ENCODE measurements at places on chromosomes 4 and X. TPM values are rescaled to one million over a fixed set of nuclear protein-coding genes. Genes with fewer than 3 reads are reported as not detected.

Gene TRAM1L1
- 3.3 TPM for total RNA-seq

Gene ARAP2
- 1.3 TPM for total RNA-seq

Gene CCDC149
- 2.2 TPM for total RNA-seq

Gene SERTM2
- total RNA-seq: not detected

Gene PSMD10
- total RNA-seq: 133 TPM

DNA sequence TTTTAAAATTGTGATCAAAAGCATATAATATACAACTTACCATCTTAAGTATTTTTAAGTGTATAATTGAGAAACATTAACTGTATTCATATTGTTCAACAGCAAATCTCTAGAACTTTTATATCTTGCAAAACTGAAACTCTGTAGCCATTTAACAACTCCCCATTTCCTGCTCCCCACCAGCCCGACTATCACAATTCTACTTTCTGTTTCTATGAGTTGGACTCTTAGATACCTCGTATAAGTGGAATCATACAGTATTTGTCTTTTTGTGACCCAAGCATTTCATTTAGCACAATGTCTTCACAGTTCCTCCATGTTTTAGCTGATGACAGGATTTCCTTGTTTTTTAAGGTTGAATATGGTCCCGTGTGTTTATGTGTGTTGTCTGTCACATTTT lies 106.0 kb downstream of the LRBA start:
- no peak for DNase-seq

- DNase-seq: no peak
These were observed 65.7 kb upstream of the CAMK2D start for GRCh38 chr4:113827285-113827684.

GRCh38 chrX:145631461-145631951 lies 186.1 kb upstream of the SLITRK2 start:
- no peak for DNase-seq

GRCh38 chr4:105994061-105994460 lies 98.8 kb downstream of the NPNT start:
- DNase-seq: no peak

DNA sequence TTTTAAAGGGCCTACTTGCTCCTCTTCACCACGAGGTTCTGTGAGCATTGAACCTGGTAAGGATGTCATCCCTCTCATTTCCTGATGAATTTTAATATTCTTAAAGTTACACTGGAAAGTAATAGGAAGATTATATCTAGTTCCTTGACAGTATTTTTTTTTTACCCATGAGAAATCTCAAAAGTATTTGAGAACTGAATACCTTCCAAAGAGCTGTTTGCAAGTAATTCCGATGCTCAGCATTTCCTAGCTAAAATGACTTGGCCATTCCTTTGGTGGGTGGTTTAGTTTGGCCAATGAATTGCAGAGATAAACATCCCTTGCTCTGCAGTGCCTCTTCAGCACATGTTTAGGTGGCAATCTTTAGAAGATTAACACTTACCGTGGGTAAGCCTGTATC lies 110.2 kb upstream of the WDR1 start:
- DNase-seq: no peak

- no peak for DNase-seq
These were observed 290.0 kb downstream of the SLC7A11 start for GRCh38 chr4:137952116-137952515.

DNA sequence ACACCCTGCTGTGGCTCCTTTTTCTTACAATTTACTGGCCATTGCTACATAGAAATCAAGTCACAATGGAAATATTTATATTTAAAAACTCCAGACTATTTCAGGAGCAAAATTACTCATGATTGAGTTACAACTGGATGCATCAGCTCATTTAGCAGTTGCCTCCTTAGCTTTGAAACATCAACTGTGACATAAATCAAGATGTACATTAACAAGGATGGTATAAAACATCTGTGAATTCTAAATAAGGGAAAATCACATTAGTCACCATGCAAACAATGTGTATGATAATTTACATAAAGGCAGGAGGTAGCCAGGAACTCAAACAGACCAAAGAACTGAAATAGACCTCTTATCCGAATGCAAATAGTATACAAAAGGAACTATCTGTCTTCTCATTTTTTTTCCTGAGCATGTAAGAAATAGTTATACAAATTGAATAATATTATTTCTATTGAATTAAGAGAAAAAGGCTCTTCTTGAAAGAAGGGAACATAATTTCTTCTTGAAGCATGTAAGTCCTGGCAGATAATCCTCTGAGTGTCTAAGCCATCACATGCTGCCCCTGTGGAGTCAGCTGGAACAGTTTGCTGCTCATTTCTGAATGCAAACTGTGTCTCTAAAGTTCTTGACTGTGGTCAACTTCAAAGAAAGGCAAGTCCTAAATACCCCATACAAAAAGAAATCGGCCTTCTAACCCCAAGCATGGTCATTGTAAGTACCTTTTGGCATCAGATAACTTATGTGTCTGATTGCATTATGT lies 151.2 kb downstream of the NAA11 start:
- DNase-seq: no peak

GRCh38 chrX:25663701-25664100 lies 474.4 kb upstream of the MAGEB18 start:
- DNase-seq: no peak

DNA sequence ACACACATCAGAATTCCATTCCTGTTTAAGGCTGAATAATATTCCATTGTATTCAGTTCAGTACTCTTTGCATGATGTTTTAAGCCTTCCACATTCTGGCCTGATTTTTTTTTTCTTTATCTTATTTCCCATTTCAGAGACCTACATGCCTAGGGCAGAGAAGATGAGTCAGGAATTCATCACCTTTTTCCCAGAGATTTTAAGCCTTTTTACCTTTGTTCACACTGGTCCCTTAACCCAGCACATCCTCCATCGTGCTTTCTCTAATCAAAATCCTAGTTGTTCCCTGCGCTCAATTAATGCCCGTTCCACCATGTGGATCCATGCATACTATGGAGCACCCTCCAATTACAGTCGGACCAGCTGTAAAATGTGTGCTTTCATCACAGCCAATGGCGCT lies 245.1 kb downstream of the DHX15 start:
- DNase-seq: no peak

GRCh38 chr4:1731180-1731579 lies 9.9 kb downstream of the TACC3 start:
- DNase-seq: no peak

GRCh38 chr4:129583868-129584267 lies 487.9 kb downstream of the C4orf33 start:
- no peak for DNase-seq

GRCh38 chr4:184775854-184776555 lies 42.1 kb upstream of the CENPU start:
- DNase-seq: no peak

GRCh38 chr4:114378305-114378903 lies 220.2 kb upstream of the UGT8 start:
- peak; percentile 18 for DNase-seq

Data from MG63 (cell line).